ENCODE measurements at places on chromosomes 7 and 10.
A peak's percentile ranks its signal among the peaks of the same experiment; 100 is the strongest.

DNA sequence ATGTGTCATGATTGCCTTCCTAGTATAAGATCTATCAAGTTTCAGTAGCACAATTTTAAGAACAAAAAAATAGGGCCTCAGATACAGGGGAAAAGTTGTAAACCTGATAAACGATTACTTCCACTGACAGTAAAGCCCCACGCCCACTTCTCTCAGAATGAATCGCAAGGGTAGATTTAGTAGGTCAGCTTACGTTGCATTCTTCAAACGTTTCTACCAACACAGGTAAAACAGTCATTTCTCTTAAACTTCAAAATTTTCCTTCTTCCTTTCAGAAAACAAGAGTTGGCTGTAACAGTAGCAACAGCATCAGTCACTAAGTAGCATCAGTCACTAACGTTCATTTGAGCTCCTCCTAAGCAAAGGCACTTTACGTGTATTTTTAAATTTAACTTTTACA is 221.5 kb downstream of the ADAM12 start:
- DNase-seq = no peak

- DNase-seq = no peak
Measured at GRCh38 chr10:79405221-79405994, 40.0 kb downstream of the ZCCHC24 start.

DNA sequence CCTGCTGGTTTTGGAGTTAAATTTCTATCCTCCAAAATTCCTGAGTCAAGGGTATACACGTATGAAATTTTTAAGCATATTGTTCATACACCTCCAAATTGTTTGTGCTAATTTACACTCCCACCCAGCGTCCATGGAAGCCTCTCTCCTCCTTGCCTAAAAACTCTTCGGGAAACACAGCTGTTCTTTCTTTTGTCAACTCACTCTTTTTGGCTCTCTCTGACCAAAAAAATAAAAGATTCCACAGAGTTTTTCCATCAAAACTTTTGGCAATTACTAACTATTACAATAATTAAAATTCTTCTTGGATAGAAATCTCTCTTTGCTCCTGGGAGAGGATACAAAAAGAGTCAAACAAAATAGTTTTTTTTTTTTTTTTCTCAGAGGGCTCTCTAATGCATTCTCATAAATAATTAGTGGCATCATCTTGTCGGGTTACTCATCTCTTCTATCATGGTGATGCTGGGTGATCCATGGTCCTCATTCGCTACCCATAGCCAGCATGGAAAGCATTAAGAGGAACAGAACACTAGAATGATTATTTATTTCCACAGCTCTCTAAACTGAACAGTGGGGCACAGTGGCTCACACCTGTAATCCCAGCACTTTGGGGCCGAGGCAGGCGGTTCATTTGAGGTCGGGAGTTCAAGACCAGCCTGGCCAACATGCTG is 310.7 kb downstream of the SFMBT2 start:
- no peak for DNase-seq

DNA sequence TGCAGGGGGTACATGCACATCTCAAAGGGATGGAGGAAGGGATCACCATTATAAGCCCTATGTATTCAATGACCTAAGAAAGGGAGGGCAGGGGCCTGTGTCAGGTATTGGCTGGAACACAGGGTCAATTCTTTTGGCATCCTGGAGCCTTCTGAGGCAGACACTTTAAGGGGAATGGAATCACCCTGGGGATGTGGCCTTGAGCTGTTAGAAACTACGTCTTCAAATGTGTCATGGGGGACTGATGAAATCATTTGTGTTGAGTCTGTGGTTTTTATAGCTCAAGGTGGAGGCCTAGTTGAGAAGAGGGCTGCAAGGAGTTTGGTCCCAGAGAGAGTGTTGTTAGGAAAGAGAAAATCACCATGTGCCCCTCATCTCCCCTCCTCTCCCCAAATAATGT is 206.1 kb upstream of the CELF2 start:
- no peak for DNase-seq

DNA sequence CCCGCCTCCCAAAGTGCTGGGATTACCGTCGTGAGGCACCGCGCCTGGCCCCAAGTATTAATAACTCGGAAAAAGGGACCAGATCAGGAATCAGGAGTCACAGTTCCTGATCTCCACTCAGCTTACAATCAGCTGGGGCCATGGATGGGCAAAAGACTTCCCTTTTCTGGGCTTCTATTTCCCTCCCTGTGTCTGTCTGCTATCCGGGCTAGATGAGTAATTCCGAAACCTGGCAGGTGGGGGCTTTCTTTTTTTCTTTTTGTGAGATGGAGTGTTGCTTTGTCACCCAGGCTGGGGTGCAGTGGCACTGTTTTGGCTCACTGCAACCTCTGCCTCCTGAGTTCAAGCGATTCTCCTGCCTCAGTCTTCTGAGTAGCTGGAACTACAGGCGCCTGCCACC is 11.6 kb downstream of the RPS24 start:
- DNase-seq = no peak

GRCh38 chr7:140061607-140061930 is 1.2 kb downstream of the PARP12 start:
- DNase-seq = no peak

GRCh38 chr10:86658261-86658741 is 4.0 kb downstream of the OPN4 start:
- DNase-seq = no peak

- DNase-seq = no peak
Measured at GRCh38 chr10:95767884-95768556, 12.1 kb downstream of the ENTPD1 start.

DNA sequence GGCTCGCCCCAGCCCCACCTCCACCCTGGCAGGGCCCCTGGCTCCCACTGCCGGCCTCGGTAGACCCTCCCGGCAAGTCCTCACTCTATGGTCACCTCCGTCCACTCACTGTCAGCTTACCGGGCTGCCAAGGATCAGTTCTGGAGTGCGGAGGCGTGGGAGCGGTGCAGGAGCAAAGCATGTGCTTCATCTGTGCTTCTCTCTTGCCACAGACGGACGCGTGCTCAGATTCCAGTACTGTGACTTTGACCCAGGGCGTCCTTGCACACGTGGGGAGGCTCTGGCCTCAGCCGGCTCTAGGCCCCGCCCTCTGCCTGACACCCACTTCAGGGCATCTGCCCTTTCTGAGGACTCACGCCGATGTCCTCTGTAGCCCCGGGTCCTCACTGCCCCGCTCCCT is 547.5 kb upstream of the FOXK1 start:
- no peak for DNase-seq

DNA sequence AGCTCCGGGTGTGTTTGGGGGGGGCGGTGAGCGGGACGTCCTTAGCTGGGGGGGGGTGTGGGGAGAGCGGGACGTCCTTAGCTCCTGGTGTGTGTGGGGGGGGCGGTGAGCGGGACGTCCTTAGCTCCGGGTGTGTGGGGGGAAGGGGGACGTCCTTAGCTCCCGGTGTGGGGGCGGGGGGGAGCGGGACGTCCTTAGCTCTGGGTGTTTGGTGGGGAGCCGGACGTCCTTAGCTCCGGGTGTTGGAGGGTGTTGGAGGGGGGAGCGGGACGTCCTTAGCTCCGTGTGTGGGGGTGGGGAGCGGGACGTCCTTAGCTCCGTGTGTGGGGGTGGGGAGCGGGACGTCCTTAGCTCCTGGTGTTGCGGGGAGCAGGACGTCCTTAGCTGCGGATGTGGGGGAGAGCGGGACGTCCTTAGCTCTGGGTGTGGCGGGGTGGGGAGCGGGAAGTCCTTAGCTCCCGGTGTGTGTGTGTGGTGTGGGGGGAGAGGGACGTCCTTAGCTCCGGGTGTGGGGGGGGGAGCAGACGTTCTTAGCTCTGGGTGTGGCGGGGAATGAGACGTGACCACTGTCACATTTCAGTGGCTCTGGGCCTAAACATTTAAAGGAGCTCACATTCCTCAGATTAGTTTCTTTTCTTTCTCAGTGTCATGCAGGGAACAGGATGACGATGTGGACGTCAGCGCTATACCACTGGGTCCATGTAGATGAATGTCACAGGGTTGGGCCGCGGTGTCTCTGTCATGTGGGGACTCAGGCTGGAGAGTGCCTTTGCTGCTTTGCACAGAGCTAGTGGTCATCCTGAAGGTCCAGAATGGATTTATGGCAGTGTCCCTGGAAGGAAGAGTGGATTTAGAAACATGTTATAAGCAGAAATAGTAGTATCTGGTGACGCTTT is 7.5 kb downstream of the DYNC2I1 start:
- DNase-seq = peak; percentile 9

DNA sequence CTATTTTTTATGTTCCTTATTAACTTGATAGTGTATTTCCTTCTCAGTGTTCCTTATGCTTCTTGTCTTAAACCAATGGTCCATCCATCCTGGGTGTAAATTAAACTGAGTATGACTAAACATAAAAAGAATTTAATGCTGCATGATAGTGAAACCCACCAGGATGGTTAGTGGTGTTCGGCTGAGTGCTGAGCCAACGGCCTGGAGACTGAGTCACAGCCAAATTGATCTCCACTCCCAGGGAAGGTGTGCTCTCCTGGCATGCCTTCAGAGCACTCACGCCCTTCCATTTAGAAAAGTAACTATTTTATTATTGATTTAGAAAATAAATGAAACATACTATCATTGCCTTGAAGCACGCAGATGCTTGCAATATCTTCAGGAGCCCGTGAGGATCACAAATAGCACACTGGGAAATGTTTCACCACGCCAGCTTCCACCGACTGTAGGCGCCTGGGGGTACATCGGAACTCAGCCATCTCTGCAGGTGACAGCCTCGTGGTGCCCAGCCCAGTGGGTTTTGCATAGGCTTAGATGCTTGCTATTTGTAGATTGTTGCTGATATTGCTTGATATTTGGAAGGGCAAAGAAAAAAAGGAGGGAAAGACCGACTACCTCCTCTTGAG is 40.0 kb upstream of the LOXL4 start:
- no peak for DNase-seq

DNA sequence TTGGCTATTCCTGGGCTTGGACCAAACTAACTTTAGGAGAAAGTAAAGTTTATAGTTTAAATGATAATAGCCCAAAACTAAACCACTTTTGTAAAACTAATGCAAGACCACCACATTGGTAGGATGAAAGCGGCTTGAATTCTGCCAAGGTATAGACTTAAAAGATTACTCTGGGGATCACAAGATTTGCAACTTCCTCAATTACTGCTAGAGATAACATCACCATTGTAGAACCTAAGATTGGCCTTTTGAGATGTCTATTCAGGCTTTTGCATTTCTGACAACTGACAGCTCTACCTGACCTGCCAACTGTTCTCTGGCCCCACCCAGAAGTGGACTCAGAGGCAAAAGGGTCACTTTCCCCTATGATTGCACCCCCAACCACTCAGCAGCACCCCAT is 162.4 kb downstream of the TNS3 start:
- no peak for DNase-seq

DNA sequence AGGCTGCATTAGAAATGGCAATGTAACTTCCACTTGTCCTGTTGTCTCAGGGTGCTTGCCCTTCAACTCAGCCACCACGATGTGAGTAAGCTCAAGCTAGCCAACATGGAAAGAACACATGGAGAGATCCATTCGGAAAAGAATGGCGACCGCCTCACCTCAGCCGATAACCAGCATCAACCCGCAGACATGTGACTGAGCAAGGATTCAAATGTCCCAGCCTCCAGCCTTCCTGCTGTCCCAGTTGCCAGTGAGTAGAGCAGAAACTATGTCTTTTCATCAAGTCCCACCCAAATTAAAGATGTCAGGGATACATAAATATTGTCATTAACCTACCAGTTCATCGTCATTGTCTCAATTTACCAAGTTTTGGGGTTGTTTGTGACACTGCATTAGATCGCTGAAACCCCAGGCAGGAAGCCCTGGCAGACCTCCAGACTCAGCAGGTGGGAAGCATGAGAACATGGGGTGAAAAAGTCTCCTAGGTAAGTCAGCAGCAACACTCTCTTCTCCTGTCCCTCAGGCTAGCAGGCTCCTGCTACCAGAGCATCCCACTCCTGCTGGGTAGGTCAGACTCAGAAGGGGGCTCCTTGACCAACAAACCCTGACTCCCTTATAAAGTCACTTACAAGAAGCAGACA is 67.0 kb downstream of the OSBPL3 start:
- DNase-seq = no peak

- no peak for DNase-seq
Measured at GRCh38 chr7:108455998-108456677, at the start of gene NRCAM. Gene NRCAM (minus strand): TSS chr7:108456436. CDS start chr7:108240064, 216,372 bp downstream.

GRCh38 chr10:98090822-98091221 is 43.6 kb upstream of the R3HCC1L start:
- DNase-seq = no peak

GRCh38 chr7:112223310-112223709 is 16.8 kb downstream of the ZNF277 start:
- no peak for DNase-seq

DNA sequence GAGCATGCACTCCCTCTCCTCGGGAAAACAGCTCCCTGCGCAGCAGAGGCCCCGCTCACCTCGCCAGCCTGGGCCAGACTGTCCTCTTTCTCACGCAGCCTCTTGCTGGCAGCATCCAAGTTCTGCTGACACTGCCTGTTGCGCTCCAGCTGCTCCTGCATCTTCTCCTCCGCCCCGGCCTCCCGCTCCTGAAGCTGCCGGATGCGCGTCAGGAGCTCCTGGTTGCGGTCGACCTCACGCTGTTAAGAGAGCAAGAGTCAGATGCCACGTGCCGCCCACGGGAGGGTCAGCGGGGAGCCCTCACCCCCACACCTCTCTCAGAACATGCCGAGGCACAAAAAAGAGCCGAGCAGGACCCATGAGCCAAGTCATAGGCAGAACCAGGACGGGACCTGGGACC is 10.2 kb downstream of the MAD1L1 start:
- DNase-seq = no peak

DNA sequence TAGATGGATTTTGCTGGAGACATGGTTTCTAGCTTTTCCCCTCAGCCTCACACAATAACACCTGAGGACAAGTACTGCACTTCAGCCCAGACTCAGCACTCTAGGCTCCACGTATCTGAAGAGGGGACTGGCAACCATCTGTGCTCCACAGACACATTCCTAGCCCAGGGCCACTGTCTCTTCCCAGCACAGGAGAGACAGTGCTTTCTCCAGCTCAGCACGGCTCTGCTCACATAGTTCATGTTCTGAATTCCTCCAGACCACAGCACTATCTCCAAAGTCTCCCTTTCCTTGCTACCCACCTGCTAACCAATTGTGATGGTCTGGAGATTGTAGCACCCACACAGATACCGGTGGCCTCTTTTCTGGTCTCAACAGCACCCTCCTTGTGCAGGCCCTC is 114.5 kb downstream of the HTR7 start:
- DNase-seq = no peak

DNA sequence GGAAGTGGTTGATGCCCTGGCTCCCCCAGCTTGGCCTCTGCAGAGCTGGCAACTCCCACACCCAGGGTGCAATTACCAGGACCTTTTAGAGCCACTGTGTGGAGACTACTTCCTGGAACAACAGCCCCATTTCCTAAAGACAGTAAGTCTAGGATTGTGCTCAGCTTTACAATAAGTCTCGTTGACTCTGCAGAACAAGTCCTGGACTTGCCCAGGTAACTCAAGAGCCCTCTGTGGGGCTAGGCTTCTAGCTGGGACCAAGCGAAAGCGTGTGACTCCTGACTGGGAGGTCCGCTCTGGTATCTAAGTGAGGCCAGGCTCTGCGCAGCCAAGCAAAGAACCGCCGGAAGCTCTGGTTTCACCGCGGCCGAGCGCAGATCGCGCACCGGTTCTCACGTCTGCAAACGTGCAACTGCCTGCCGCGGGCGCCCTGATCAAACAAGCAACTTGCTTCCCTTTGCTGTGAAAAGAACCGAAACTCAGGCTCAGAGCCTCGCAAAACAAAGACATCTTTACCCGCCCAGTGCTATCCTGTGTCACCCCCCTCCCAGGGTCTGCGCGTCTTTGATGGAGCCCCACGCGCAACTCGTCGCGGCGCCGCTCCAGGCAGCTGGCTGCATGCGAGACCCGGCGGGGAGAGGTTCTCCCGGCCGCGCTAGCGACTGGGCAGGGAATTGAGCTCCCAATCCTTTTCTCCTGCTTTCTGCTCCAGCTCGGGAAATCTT is 4.4 kb upstream of the PDLIM1 start:
- DNase-seq = no peak

- DNase-seq = no peak
Measured at GRCh38 chr10:7025296-7025695, 385.5 kb downstream of the SFMBT2 start.
